ENCODE measurements at places on chromosomes 2 and 18.
A peak's percentile ranks its signal among the peaks of the same experiment; 100 is the strongest.

GRCh38 chr2:11631462-11631861 lies 38.5 kb downstream of the NTSR2 start:
- no peak for DNase-seq

- no peak for DNase-seq
Observed at GRCh38 chr2:100110614-100111000, 31.8 kb downstream of the AFF3 start.

DNA sequence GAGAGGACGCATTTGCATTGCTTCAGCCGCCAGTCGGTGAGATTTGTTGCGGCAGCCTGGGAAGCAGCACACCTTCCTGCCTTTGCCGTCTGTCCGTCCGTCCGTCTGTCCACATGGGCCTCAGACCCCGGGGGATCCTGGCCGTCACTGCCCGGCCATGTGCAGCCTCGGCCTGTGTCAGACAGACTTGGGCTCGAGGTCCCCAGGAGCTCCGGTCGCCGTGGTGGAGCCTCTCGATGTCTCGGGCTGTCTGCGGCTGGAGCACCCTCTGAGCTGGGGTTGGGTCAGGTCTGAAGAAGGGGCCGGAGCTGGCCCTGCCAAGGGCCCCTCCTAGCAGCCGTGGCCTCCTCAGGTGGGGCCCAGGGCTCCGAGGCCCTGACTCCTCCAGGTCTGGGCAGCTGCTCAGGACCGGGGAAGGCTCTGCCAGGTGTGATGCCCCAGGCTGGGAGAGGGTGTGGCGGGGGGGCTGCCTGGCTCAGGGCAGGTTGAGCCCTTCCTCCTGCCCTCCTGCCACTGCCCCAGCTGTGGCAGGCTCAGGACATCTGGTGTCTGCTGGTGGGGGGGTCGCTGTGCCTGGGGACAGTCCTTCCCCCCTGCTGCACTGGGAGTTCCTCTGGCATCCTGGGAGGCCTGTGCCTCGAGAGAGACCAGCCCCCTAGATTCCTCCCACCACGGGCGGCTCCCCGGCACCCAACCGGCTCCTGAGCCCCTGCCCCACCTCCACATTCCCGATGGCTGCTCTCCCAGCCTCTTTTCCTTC lies 11.8 kb downstream of the NEU4 start:
- peak; percentile 41 for DNase-seq

DNA sequence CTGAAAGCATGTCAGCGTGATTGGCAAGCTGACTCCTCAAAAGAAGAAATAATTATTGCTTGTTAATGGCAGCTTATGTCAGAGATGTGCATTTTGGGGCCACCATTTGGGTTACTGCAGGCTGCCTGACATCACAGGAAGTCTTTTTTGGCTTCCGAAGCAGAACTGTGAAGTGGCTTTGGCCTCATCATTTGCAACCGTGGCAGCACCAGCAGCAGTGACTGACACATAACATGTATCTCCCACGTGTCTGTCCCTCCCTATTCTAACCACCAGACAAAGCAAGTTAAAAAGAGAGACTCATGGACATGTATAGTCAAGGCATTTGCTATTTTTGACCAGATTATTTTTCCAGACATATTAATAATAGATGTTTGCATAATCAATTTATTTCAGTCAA lies 488.7 kb upstream of the ACVR2A start:
- DNase-seq = no peak

DNA sequence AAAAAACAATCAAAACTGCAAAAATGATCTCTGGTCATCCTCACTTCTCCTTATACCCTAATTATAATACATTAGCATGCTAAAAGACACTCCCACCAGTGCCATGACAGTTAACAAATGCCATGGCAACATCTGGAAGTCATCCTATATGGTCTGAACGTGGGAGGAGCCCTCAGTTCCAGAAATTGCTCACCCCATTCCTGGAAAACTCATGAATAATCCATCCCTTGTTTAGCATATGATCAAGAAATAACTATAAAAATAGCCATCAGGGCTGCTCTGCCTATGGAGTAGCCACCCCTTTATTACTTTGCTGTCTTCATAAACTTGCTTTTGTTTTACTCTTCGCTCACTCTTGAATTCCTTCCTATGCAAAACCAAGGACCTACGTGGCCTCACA lies 5.7 kb upstream of the C2orf80 start:
- DNase-seq = no peak

Measured in SJSA1 (cell line).